ENCODE measurements at places on chromosomes 2 and 18.

- DNase-seq, result no peak
These were observed 30.3 kb downstream of the TFCP2L1 start for GRCh38 chr2:121254748-121255147.

DNA sequence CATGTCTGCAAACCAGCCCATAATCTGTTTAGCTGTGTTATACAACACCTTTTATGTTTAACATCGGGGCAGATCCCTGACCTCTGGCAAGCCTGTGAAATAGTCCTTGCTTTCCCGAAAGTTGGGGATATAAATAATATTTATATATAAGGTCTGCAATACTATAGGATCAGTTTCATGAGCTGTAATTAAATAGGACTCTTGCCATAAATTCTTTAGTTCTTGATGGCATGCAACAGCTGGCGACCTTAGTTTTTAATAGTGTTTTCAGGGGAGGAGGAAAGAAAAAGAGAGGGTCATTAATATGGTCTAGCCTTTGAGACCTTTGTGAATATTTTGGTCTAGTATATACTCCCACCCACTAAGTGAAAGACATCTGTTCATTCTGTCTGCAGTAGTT lies 166.5 kb downstream of the MTX2 start:
- DNase-seq, result no peak

DNA sequence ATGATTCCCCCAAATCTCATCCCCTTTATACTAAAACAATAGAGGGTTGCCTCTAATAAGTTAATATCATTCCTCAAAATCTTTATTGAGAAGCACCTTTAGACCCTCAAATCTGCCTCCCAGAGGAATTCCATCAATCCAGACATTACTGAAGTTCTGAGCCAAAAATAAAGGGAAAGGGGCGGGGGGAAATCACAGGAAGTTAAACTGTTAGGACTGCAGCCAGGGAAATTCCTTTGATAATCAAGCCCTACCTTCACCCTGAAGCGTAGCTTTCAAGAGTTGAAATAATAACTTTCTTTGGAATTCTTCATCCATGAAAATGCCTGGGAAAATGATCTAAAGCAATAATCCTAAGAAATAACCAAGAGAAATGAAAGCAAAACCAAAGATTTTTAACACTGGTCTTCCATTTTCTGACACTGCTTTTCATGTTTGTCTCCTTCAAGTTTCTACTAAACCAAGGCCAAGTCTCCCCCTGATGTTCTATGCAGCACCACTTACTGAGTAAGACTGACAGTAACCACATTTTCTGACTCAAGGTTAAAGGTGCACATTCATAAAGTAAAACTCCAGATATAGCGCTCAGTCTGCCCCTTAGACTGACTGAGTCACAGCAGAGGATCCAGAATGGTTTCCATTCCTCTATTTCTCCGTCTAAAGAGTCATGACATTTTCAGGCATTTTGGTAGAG lies 78.2 kb downstream of the TCF4 start:
- no peak for DNase-seq

GRCh38 chr2:86305195-86305914 lies 32.1 kb downstream of the REEP1 start:
- no peak for DNase-seq

GRCh38 chr18:10308154-10308553 lies 146.3 kb upstream of the APCDD1 start:
- no peak for DNase-seq

GRCh38 chr18:77894060-77894459 lies 644.4 kb downstream of the GALR1 start:
- no peak for DNase-seq

DNA sequence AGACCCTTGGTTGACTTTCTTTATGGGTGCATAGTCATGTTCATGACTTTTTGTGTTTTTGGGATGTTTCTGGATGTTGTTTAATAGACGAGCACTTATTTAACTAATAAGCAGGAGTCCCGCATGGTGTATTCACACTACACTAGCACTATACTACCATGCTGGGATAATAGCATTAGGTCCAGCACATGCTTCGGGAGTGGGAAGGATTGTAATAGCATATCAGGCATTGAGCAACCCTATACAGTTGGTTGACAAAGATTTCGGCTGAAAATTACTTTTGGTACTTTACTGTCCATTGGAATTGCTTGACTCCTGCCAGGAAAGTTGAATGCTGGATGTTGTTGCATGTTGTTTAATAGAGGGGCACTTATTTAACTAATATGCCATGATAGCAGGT lies 2.8 kb downstream of the SH3RF3 start:
- no peak for DNase-seq

DNA sequence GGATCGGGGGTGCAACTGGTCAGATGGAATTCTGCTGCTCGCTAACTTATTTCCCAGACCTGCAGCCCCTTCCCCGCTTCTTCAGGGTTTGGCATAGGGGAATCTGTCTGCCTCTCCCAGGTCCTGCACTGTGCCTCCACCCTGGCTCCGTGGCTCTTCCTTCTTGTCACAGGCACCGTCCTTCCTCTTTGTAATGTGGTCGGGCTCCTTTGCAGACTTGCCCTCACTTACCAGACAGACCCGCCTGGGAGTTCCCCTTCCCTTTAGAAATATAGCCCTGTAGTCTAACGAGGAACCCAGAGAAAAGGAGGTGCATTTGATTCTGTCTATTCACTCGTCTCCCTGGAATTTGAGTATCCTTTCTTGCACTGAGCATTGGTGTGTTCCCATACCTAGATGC lies 63.9 kb upstream of the PAX8 start:
- no peak for DNase-seq

DNA sequence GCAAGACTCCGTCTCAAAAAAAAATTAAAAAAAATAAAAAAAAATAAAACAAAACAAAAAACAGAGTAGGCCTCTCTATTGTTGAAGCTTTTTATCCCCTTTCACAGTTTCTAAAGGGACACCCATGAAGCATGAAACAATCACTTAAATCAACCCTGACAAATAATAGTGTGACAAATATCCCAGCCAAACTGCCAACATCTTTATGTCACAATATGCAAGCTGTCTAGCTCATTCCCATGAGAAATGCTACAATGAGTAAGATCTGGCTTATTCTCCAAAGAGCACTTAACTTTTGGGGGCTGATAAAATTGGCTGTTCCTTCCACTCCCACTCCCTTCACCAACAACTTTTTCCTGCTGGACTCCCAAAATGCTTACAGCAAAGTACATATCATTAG lies 21.7 kb upstream of the ABCA12 start:
- DNase-seq, result no peak

- DNase-seq, result no peak
These were observed 68.5 kb downstream of the AGPS start for GRCh38 chr2:177460973-177461585.

- no peak for DNase-seq
These were observed 164.1 kb downstream of the KIAA1328 start for GRCh38 chr18:36993068-36993467.

DNA sequence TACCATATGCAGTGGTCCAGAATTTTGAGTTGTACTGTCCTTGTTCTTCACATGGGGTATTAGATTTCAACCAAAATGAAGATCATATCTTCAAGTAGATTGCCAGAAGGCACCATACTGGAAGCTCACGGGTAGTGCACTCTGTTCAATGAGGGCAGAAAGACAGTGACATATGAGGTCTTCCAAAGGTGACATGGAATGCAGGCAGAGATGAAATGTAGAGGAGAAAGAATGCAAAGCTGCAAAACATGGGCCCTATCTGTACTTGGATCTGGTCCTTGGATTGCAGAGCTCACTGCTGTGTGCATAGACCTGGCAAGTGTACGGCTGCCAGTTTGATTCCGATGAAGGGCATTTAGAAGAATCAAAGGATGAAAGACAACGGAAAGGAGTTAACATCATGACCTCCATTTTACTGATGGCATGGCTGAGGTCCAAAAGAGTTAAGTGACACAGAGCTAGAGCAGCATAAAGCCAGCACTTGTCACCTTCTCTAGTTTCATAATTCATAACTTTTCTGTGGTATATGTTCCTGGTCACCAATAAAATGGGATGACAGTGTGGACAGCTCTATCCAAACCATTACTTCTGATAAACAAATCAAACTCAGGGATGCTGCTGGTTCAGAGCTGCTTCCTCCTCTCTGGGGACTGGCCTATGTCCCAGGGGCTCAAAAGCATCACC lies 64.7 kb downstream of the BCL2 start:
- DNase-seq, result no peak

DNA sequence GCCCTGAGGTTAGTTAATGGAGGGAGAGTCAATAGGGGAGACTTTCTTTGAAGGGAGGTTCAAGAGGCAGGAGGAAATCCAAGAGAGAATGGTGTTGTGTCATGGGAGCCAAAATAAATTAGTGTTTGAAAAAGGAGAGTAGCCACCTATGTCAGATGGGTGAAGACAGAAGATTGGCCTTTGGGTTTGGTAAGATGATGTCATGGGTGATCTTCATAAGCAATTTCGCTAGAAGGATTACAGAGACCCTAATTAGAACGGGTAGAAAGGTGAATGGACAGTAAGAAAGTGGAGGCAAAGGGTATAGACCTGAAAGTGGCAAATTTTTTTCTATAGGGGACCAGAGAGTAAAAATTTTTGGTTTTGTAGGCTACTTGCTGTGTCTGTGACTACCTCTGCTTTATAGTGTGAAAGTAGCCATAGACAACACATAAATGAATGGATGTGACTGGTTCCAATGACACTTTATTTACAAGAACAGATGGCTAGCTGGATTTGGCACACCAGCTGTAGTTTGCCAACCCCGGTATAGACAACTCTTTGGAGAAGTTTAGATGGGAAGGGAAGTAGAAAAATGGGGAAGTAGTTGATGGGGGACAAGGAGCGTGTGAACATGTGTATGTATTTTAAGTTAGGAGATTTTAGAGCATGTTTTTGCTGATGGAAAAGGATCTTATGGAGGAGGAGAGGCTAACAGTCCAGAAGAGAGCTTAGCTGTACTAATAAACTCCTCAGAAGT lies 9.3 kb downstream of the STAMBP start:
- no peak for DNase-seq

DNA sequence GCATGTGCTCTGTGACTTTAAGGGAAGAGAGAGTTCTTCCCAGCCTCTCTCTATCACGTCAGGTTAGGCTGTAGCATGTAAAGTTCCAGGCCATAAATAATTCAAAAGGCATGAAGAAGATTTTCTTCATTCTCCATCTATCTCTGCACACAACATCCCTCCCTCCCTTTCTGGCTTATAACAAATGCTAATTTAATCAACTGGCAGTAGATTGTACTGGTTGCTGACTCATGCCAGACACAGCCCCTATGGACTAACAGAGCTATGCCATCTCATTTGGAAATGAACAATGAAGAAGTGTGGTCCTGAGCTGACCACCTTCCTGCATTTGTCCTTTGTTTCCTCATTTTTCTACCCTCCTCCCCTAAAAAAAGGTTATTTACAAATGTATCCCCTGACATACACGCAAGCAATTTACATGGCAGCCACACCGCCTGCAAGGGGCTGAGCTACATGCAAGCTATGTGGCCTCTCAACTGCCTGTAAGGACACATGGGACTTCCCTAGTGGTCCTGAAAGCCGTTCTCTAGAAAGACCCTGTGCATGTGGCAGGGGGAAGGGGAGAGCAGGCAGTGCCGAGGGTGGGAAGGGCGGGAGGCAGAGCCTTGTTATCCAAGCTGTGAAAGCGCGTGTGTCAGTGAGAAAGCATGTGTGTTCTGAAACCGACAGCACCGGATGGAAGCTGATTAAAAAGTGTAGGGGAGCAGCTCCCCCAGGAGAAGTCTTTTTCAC lies 90.9 kb upstream of the KLF7 start:
- DNase-seq, result no peak

- DNase-seq, result no peak
These were observed 1.7 kb downstream of the EVA1A start for GRCh38 chr2:75558786-75559679.

- no peak for DNase-seq
These were observed 144.6 kb upstream of the SPRED2 start for GRCh38 chr2:65576861-65577601.

DNA sequence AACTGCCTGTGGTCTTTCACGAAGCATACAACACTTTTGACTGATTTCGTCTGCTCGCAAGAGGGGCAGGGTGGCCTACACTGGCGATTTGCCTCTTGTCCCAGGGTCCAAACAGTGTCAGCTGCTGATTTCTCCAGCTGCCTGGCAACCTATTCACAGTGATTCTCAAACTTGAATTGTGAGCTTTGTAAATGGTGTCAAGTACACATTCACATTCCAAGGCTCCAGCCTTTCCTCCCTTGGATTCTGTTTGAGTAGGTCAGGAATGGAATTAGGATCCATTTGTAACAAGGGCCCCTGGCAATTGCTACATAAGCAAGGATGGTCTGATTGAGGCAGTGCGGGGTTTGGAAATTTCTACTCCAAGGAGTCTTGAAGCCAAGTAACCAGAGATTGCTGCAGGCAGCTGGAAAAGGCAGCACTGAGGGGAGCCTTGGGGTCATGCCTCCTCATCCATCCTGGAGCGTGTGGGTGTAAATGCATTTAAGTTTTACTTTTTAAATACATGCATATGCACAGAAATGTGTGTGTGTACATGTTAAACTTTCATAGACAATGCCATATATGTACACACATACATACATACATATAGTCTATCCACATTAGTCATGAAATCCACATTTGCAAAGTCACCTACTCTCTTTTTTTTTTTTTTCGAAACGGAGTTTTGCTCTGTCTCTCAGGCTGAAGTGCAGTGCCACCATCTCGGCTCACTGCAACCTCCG lies 86.8 kb upstream of the UXS1 start:
- DNase-seq, result no peak

GRCh38 chr2:234512884-234513669 lies 16.2 kb upstream of the ARL4C start:
- DNase-seq, result no peak

GRCh38 chr2:603427-603826 lies 73.8 kb downstream of the TMEM18 start:
- no peak for DNase-seq
